Activated gamma-delta T cell treated with anti-CD3 and anti-CD28 coated beads, Interleukin-2, amount 50 U/mL, for 16 hours (primary cell): ENCODE measurements at places on chromosomes 4 and X.

DNA sequence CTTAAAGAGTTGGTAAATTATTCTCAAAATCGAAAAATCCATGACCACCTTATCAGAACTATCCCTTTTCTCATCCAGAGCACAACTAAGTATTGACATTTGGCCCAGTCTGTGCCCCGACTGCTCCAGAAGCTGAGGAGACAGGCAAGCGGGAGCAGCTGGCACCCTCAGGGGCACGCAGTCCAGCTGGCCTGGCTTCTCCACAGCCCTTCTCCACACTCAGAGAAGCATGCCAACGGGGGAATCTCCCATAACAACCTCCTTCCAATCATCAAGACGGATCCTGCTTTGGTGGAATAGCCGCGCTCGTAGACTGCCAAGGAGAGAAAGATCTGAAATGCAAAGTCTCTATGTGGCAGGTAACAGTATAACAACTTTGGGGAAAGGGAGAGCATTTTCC, 85.4 kb downstream of the AFAP1 start:
- no peak for DNase-seq

- no peak for DNase-seq
These were observed 172.5 kb downstream of the ANK2 start for GRCh38 chr4:113221990-113222389.

DNA sequence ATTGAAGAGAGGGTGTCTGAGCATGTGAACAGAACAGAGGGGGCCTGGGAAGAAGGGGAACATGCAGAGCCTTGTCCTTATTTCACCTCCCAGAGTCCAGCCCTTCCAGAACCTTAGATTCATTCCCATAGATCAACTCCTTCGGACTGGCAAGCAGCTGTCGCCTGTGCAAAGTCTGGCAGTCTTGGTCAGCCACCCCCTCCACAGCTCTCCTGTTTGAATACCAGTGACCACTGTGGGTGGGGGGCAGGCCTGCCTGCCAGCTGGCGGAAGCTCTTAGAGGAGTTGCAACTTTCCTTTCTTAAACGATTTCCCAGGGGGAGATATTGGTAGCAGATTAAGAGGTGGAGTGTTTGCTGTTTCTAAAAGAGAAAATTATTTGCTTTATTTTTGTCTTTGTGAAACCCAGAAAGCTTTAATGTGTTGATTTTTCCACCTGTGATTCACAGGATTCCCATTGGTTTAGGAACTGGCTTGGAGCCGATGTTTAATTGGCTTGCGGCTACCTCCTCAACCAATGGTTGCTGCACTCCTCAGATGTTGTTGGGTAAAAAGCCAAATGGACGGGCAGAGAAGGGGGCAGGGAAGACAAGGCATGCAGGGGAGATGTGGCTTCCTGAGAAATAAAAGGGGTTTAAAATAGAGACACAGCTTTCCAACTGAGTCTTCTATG, 62.2 kb upstream of the PRPS1 start:
- DNase-seq, result no peak

DNA sequence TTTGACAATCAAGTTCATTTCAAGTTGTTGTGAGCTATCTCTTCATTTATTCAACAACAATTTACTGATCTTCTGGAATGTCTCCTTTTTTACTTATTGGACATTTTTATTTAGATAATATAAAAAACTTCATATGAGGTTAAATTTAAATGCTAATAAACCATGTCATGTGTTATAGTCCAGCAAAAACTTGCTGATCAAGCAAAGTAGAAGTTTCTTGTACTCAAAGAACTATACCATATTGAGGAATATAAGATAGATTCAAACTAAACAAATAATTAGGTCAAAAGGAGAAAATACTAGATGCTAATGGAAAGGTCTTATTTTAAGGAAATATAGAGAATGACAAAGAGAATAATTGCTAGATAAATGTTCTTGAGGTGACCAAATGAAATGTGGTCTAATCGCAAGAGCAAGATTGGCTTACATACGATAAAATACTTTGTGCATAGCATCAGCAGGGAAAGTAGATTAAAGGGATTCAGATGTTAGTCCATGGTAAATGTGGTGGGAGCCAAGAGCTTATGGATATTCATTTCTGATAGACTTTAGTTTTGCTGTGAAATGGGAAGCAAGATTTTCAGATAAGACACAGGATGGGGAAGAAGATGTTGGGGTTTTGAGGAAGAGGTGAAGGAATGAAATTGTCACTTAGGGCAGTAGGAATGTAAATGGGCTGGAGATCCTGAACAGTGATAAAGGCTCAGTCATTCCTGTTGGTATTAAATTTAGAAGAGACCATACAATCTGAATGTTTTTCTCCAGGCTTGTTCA, 229.5 kb downstream of the MAPK10 start:
- no peak for DNase-seq

- no peak for DNase-seq
These were observed 65.7 kb downstream of the TMEM154 start for GRCh38 chr4:152613841-152614721.

- DNase-seq, result no peak
These were observed 5.5 kb downstream of the L1CAM start for GRCh38 chrX:153880440-153880815.

DNA sequence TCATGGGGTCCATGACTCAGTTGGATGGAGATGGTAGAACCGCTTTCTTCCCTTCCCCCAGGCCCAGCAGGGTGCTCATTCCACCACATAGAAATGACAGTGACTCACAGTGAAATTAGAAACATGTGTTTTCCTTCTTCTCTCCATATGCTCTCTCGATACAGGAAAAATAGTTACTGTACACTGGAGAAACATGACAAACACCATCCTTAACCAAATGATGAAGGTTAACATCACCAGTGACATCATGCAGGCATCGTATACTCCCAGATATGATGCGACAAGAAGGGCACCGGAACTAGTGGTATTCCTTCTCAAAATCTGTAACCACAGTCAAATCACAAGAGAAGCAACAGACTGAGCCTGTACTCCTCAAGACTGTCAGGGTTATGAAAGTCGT, 11.7 kb upstream of the RAB40A start:
- no peak for DNase-seq

DNA sequence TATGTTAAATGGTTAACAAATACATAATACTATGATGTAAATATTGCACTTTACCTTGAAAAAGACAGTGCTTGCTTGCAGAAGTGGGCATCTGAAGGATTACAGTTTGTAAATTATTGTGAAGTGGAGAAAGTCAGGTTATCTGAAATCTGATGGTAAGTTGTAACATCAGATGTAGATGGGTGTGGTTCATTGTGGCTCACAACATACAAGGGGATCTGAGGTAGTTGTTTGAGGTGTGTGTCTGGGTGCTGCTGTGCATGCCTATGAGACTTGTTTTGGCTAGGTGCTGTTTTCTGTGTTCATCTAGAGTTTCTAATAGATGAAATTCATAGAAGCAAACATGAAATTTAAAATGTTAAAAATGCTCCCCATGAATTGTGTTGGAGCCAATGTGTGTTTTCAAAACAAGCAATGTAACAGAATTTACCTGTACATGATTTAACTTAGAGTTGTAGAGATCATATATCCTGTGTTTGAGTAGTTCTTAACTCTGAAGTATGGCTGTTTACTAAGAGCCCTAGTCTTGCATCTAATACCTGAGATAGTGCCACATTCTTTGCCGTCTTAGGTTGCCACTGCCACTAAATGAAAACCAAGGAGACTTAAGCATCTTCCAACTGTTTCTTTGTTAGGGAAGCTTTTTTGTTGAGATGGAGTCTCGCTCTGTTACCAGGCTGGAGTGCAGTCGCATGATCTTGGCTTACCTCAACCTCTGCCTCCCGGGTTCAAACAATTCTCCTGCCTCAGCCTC, 11.9 kb upstream of the NDUFC1 start:
- no peak for DNase-seq

DNA sequence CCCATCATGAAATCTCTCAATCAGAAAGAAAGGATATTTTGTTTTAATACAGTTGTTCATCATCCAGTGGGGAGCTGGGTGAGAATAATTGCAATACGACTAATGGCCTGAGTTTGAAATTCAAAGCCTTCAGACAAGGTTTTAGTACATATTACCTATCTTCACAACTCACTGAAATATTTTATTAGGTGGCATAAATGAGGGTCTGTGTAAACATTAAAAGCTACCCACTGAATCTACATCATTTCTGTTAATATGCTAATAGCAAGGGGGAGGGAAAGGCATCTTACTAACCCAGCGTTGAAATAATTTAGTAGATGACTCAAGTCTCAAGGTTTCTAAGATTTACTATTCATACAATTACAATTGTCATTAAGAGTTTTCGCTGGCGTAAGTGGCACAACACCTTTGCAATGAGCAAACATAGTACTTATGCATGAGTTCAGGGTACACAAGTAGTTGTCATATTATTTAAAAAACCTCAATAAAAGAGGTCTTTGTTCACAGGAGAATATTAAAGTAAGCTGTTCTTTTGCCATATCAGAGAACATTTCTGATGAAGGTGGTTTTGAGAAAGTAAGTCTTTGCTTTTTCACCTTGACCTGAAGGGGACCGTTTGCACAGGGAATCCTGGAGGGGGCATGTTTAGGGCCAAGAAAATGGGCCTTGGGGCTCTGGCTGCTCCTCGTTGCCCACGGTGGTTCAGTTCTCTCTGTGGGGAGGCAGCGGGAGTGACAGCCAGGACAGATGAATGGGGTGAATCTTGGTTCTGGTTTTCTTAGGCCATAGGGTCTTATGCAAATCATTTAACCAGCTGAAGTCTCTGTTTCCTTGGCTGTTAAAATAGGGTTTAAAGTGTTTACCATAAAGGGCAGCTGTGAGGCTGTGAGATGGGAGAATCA, 4.5 kb upstream of the RHOH start:
- DNase-seq, result no peak

DNA sequence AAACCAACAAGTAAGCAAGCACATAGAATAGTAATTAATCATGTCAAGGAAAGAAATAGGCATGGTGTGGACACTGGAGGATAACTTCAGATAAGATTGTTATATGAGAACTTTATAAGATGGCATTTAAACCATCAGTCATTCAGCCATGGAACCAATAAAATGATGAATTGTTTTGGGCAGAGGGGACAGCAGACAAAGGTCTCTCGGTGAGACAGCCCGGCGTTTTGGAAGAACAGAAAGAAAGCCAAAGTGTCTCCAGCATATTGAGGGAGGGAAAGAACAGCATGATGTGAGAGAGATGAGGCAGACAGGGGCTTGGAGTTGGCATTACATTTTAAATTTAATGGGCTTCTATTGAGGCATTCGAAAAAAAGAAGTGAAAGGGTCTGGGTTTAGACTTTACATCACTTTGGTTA, 883 bp upstream of the PPM1K start:
- no peak for DNase-seq

GRCh38 chr4:139146926-139147629, 29.9 kb downstream of the ELF2 start:
- no peak for DNase-seq

- DNase-seq, result no peak
These were observed 42.9 kb upstream of the TAB3 start for GRCh38 chrX:30931920-30932319.

DNA sequence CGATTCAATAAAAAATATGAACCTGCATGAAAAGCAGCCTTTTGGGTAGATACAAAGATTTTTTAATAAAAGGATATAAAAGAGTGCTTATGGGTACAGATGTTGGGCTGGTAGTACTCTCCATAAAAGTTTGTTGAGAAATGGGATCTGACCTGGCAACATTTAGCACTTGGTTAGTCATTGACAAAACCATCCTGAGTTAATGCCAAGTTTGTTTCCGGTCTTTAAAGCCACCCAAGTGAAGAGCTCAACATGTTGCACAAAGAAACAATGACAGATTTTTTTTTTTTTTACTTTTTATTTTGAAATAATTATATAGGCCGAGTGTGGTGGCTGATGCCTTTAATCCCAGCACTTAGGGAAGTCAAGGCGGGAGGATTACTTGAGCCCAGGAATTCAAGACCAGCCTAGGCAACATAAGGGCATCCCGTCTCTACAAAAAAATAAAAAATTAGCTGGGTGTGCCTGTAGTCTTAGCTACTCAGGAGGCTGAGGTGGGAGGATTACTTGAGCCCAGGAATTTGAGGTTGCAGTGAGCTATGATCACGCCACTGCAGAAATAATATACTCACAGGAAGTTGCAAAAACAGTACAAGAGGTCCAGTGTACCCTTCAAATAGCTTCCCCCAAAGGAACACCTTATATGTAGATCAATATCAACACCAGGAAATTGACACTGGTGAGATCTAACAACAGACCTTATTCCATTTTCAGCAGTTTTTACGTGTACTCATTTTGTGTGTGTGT, 16.6 kb downstream of the CHST7 start:
- DNase-seq, result no peak

- DNase-seq, result no peak
These were observed 3.4 kb downstream of the CD38 start for GRCh38 chr4:15781427-15782095.

GRCh38 chrX:109624641-109625616, at the start of gene KCNE5:
KCNE5 (minus strand) TSS chrX:109625172; CDS start chrX:109625020, 152 bp downstream.
- no peak for DNase-seq

DNA sequence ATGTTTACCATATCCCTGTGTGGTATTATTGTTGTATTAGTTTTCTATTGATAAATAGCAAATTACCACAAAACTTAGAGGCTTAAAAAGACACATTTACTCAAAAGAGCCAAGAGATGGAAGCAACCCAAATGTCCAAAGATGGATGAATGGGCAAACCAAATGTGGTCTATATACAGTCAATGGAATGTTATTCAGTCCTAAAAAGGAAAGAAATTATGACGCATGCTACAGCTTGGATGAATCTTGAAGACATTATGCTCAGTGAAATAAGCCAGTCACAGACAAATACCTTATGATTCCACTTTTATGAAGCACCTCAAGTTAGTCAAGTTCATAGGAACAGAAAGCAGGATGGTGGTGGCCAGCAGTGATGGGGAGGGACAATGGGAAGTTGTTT, 144.7 kb downstream of the QDPR start:
- no peak for DNase-seq

GRCh38 chr4:129246910-129247461, 151.0 kb downstream of the C4orf33 start:
- DNase-seq, result no peak

DNA sequence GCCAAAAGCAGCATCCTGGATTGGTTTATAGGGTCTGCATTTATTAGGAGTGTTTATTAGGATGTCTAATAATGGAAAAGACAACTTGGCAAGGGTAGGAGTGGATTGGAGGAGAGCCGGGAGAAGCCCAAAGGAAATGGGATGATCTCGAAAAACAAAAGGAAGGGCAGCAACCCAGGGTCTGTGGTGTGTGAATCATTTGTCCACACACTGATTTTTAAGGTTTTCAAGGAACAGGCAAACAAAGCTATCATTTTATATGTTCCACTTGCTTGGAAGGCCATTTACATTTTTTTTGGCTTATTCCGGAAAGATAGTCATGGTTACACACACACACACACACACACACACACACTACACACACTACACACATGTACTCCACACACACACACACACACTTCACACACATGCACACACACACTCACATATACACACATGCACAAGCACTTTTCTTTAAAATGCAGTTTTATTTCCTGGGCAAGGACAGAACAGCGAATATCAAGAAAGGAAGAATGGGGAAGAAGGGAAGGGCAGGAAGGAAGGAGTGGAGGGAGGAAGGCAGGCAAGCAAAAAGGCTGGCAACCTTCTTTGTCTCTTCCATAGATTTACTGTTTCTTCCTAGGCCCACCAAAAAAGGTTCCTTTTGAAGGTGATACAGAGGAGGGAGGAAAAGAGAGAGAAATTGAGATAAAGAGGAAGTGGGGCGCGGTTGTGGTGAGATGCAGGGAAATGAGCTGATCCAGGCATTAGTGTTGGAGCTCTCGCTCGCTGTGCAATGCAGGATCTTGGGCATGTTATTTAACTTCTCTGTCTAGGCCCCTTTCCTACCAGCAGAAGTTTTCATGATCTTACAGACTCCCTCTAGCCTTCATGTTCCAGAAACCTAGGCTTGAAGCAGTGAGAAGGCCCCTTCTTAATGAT, 88.6 kb upstream of the MAML3 start:
- no peak for DNase-seq
